Activated CD4-positive, alpha-beta T cell treated with anti-CD3 and anti-CD28 coated beads, Interleukin-2, amount 50 U/mL, for 16 hours (primary cell): ENCODE measurements at places on chromosomes 6 and 20.

DNA sequence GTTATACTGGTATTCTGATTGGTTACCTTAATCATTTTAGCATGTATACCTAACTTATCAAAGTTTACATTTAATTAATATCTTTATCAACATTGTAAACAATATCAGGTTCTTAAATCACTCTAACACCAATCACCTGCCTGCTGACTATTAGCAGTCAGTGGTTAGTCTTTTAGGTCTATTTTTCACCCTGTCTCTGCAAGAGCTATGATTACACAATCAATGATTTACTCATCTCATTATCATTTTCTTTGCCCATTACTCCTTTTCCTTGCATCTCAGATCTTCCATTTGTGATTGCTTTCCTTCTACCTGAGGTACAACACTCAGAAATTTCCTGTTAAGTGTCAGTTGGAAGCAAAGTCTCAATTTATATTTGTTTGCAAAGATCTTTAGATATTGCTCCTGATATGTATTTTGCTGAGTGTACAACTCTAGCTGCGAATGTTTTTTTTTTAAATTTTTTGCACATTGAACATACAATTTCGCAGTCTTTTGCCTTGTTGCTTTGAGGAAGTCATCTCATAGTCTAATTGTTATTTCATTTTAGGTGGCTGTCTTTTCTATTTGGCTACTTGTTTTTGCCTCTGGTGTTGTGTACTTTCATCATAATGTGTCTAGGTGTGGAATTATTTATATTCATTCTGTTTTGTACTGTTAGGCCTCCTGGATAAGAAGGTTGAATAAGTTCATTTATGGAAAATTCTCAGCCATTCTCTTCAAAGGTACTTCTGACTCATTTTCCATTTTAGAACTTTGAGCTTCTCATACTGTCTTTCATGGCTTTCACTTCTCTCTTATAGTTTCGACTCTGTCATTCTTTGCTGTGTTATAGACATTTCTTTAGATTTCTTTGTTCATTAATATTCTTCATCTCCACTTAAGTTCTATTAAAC, 104.9 kb upstream of the CEP162 start:
- no peak for DNase-seq

DNA sequence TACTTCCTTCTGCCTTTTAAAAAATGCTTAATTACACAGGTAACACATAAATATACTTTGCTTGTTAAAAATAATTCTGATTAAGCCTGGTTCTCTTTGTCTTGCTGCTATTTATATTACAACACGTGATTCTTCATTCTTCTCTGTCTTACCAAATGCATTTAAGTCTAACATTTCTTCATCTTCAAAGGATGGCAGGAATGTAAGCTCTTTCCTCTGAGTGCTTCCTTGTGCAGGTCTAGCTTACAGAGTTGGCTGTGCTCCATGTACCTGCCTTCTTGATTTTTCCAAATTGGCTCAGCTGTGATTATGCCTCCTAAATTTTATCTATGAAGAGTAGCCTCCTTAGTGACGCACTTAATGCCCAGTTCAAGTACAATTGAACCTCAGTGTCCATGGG, 44.4 kb downstream of the RNF144B start:
- no peak for DNase-seq

- DNase-seq, result no peak
Observed at GRCh38 chr6:101907356-101908217, 514.1 kb downstream of the GRIK2 start.

GRCh38 chr20:23782366-23782983, 31.7 kb upstream of the CST1 start:
- DNase-seq, result peak; percentile 44

GRCh38 chr20:44526129-44526528, 4.3 kb upstream of the SERINC3 start:
- DNase-seq, result no peak

- DNase-seq, result no peak
Observed at GRCh38 chr6:78883651-78884050, 16.3 kb downstream of the IRAK1BP1 start.

DNA sequence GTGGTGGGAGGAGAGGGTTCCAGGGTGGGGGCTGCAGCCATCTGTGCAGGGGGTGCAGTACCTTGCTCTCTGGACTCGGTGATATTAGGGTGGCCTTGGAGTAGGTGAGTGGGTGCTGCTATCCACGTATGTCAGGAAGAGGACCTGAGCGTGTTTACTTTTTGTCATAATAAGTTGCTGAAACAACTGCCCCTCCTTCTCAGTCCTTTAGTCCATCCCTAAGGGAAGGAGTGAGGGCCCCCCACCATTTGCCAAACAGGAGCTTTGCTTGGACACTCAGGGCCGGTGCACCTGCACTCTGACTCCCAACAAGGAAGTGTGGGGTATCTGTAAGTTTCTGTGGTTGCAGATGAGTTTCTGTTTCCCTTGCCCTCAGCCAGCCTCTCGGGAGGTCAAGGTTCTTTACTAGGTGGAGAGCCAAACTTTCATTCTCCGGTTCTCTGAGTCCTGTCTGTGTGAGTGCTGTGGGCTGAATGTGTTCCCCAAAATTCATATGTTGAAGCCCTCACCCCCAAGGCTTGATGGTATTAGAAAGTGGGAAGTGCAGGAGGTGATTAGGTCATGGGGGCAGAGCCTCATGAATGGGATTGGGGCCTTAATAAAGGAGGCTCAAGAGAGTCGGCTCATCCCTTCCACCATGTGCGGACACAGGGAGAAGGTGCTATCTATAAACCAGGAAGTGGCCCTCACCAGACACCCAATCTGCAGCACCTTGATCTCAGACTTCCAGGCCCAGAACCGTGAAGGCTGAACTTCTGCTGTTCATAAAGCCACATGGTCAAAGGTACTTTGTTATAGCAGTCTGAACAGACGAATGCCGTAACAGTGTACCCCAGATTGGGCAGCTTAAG, 19.6 kb upstream of the CCR6 start:
- no peak for DNase-seq
